CD4-positive, alpha-beta T cell treated with Interleukin-4 for 4 hours (primary cell): ENCODE measurements at places on chromosomes 11 and 22.
A peak's percentile ranks its signal among the peaks of the same experiment; 100 is the strongest.

DNA sequence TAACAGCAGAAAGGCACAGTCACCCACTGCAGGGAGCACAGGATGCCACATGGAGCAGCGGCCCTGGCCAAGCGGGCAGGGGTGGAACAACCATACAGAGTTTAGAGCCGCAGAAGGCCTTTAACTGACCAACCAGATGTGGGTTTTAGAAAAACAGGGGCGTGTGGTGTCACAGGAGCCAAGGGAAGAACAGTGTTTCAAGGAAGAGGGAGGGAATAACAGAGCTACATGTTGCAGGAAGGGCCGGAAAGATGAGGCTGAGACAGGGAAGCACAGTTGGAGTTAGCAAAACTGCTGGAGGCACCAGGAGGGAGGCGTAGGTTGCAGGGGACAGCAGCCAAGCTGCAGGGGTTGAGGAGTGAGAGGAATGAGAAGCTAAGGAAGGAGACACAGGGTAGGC lies 7.8 kb upstream of the NAA40 start:
- no peak for DNase-seq

DNA sequence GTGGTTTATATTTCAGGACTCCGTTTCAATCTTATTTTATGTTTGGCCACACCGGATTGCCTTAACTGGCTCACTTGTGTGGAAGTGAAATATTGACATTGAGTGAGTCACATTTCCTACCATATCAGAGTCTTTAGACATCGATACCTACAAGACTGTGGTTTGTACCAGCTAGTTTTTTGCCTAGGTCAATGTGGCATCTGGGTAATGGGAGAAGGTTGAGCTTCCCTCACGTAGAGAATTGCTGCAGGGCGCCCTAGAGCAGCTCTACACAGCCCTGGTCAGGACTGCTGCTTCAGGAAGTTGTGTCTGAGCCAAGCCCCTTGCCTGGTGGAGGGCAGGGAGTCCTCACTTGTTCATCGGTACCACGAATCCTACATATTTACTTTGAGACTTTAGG lies 1.6 kb downstream of the GRAMD1B start:
- peak; percentile 20 for DNase-seq

- no peak for DNase-seq
Measured at GRCh38 chr11:112632866-112633505, 328.2 kb upstream of the NCAM1 start.

- no peak for DNase-seq
Measured at GRCh38 chr11:13101644-13102512, 92.8 kb downstream of the RASSF10 start.

- DNase-seq, result no peak
Measured at GRCh38 chr22:27673839-27674238, 127.7 kb downstream of the MN1 start.

DNA sequence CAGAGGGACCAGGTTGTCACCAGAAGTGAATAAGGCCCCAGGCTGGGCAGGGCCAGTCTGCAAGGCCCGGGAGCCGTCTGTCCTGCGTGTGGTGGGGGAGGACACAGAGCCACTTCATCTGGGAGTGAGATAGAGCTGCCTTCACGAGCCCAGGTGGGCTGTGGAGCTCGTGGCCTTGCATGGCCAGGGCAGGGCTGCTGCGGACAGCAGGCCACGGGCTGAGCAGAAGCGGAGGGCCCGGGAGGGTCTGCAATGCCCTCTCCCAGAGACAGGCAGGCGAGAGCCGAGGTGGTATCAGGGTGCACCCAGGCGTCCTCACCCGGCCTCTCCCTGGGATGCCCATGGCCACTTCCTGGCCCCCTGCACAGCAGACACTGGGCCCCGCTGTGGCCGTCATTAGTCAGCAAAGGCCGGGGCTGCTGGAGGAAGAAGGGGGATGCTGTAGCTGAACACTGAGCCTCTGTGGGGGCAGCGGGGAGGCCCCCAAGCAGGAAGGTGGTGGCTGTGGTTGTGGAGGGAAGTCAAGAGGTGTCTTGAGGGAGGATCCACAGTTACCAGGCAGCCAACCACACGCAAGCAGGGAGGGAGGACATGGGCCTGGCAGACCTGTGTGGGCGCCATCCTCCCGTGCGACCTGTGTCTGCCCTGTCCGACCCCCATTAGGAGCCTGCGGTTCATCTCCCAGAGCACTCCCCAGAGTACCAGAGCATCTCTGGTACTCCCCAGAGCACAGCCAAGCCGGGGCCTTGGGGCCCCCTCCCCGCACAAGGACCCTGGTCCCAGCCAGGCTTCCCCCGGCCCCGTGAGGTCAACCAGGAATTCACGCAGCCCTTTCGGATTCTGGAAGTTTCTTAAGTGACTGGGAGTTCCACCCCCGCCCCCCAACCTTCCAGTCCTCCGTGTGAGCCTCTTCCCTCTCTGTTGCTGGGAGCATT lies 1109.5 kb downstream of the BRD1 start:
- no peak for DNase-seq

DNA sequence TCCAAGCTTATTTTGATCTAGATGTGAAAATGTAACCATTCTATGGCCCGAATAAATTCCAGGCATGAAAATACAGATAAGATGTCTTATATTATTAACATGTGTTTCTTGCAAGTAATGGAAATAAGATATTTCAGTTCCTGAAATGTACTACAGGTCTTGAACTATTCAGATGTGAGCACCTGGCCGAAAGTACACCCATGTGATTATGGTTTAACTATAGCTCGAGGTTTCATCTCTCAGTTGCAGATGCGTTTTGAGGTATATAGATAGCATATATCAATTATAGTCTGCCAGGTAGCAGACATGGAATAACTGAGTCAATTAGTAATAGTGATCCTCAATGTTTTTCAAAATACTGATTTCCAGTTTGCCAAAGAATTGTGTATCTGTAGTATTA lies 68.3 kb downstream of the DDIAS start:
- no peak for DNase-seq

DNA sequence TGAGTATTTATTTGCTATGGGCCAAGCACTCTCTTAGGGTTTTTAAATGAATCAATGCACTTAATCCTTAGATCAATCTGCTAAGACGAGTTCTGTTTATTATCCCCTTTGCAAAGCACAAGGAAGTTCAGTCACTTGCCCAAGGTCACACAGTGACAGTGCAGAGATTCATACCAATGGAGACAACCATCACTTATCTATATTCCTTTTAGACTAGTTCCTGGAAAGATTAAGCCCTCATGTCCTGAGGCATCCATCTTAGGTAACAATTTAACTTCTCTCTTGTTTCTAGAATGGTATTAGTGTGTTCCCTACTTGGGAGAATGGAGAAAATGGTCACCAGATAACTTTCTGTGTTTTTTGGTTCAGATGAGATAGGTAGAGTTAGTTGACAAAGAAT lies 28.3 kb downstream of the NF2 start:
- no peak for DNase-seq

- DNase-seq, result no peak
Measured at GRCh38 chr11:119317592-119318239, 786 bp upstream of the MCAM start.

DNA sequence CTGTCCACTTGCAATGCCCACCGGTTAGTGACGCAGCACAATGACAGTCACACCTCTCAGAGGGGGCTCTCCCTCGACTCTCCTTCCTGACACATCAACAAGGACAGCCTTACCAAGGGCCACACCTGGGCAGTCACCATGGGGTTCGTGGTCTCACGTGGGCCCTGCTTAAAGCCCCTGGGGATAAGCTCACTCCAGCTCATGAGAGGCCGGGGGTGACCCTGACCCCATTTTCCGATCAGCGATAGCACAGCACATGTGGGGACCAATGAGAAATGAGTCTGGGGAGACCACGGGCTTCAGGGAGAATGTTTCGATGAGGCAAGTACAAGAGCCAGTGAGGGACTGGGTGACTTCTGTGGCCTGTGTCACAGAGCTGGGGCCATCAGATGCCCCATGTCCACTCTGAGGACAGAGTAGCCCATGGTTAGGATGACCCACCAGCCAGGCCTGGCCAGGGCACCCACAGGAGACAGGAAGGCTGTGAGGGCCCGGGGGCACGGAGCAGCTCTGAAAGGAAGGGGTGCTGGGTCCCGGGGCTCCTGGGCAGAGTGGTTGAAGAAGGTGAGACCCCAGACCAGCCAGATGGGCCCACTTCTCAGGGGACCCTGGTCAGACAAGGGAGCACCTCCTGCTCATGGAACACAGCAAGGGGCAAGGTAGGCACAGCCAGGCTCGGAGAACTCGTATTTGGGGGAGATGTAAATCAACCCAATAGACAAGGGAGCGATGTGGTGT lies 128.8 kb downstream of the MED15 start:
- no peak for DNase-seq

DNA sequence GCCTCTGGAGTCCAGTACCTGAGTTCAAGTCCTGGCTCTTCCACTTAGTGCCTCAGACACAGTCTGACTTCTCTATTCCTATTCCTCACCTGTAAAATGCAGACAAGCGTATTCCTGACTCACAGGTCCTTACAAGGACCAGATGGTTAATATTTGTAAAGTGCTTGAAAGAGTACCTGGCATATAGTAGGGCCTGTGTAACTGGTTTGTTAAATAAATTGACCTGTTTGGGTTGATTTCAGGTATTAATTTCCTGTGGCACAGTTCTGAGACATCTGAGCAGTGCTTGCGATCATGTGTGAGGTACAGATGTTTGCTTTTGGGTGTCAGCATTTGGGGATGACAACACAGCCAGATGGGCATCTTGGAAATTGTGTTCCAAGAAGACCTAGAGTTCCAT lies 127.5 kb downstream of the APIP start:
- DNase-seq, result no peak

GRCh38 chr22:34587357-34588356 lies 478.3 kb upstream of the ISX start:
- no peak for DNase-seq

GRCh38 chr22:36245805-36246356 lies 6.6 kb upstream of the APOL2 start:
- DNase-seq, result no peak

GRCh38 chr11:126871792-126872191 lies 128.8 kb downstream of the KIRREL3 start:
- no peak for DNase-seq

DNA sequence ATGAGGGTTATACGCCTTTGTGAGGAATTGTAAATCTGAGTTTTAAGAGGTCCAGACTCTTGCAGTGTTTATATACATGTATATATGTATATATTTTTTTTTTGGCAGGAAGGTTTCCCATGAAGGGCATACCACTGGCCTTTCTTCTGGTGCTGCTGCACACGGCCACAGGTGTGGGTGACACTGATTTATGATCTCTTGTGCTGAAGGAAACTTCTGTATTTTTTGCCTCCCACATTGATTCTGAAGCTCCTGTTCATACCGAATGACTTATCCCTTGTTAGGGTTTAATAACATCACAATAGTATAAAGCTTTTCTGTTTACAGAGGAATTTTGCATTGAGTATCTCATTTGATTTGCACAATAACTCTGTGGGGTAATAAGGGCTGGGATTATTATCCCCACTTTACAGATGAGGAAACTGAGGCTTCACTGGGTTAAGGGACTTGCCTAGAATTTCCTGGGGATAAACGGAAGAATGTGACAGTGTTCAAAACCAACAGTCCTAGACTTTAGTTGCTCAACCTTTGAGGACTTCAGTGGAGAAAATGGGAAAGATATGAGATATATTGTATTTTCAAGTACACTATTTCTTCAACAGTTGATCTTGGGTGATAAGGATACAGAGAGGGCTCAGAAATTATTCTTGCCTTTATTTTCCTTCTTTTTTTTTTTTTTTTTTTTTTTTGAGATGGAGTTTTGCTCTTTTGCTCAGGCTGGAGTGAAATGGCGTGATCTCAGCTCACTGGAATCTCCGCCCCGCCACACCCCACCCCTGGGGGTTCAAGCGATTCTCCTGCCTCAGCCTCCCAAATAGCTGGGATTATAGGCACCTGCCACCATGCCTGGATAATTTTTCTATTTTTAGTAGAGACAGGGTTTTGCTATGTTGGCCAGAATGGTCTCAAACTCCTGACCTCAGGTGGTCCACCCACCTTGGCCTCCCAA lies 70.1 kb downstream of the MICAL2 start:
- DNase-seq, result no peak

DNA sequence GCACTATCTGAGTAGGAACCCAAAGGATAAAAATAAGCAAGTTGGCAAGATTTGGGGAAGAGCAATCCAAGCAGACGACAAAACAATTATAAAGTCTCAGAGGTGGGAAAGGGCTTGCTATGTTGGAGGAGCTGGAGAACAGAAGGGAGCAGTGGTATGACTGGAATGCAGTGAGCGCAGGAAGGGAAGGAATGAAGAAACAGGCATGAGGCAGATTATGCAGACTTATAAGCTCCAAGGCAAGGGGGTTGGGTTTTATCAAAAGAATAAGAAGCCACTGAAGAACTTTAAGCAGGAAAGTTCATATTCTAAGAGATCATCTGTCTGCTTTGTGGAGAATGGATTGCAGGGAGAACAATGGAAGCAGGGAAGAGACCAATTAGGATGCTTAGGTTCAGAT lies 31.7 kb downstream of the PGM2L1 start:
- no peak for DNase-seq

- no peak for DNase-seq
Measured at GRCh38 chr11:111949519-111950426, 12.6 kb downstream of the DIXDC1 start.

DNA sequence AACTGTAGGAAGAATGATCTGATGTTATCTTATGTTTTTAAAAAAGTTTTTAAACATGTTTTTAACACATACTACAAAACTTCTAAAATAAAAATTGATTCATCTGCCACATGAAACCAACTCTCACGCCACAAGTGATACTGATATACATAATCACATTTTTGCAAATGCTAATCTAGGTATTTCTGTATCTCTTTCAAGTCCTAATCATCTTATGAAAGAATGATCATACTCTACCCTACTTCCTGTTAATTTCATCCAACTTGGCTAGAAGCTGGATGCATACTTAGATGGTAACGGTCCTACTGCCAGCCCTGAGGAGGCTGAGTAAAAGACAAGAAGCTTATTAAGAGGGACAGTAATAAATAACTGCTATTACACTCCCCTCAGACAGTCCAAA lies 19.2 kb downstream of the THAP12 start:
- no peak for DNase-seq

DNA sequence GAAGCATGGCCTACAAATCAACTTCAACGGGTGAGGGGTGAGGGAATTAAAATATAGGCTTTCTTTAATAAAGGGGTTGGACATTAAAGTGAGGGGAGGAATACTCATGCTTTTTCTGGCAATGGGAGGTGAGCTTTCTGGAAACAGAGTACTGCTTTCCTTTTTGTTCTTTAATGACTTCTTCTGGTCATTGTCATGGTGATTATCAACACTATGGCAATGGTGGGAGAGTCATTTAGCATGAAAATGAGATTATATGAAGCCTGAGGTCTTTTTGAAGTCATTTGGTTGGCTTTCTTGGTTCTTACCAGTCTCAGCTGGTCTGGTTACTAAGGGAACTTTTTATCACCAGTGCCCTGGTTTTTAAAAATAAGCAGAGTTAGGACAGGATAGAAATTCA lies 475.8 kb upstream of the LRRC4C start:
- DNase-seq, result no peak
